ENCODE measurements at places on chromosomes 12 and 14.

GRCh38 chr14:36014236-36014635, 162.3 kb downstream of the PTCSC3 start:
- no peak for DNase-seq

- no peak for DNase-seq
Observed at GRCh38 chr14:92513966-92514843, 624 bp downstream of the RIN3 start.

GRCh38 chr12:111275308-111275707, 93.6 kb downstream of the PHETA1 start:
- no peak for DNase-seq

DNA sequence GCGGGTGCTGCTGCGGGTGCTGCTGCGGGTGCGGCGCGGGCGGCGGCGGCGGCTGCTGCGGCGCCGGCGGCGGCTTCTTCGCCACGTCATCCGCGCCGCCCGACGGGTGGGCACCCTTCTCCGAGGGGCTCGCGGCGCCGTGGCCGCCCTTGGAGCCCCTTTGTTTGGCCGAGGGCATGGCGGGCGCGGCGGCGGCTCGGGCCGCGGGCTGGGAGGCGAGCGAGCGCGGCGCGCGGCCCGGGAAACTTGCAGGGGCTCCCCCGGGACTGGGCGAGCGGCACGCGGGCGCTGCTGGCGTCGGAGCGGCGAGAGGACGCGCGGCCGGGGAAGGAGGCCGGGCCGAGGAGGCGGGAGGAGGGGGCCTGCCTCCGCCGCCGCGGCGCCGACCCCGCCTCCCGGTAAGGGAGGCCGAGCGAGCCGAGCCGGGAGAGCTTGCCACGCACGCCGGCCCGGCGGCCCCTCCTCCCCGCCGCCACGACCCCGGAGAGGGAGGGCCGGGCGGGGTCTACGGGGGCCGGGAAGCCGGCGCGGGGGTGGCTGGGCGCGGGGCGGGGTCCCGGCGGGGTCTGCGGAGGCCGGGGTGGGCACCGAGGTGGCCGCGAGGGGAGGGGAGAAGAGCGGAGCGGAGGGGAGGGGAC, at the start of gene CKAP4:
Gene CKAP4, minus strand, starts transcription at position 347 of the 638 bp plus-strand sequence. Its CDS starts 169 bp downstream, at position 178.
- peak; percentile 52 for DNase-seq

- DNase-seq: peak; percentile 67
Observed at GRCh38 chr14:64294672-64295413, 672 bp upstream of the ESR2 start.

GRCh38 chr12:70663838-70664237, 26.6 kb upstream of the PTPRB start:
- no peak for DNase-seq

GRCh38 chr14:36021030-36021422, 155.5 kb downstream of the PTCSC3 start:
- DNase-seq: no peak

DNA sequence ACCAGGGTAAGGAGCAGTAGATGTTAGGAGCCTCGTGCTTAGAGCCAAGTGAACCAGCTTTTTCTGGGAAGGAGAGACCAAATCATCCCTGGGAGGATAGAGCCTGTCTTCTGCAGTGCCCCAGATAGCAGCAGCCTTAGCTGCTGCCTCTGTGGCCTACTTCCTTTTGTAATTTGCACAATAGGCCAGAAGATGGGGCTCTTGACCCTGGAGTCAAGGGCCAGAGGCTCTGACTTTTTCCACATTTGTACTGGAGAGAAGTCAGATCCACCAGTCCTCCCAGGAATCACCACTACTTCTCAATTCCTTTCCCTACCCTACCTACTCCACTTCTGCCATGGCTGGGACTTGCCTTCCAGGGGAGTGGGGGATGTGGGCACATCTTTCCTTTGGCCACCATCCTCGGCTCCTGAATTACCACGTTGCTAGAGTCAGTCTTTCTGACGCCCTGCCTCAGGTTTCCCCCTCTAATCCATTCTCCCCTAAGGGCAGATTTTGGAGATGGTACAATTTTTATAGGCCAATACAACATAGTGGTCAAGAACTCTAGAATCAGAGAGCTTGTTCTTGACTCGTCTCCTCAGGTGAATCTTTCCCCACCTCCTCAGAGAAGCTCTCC, 3.3 kb upstream of the SLC4A8 start:
- DNase-seq: peak; percentile 70

DNA sequence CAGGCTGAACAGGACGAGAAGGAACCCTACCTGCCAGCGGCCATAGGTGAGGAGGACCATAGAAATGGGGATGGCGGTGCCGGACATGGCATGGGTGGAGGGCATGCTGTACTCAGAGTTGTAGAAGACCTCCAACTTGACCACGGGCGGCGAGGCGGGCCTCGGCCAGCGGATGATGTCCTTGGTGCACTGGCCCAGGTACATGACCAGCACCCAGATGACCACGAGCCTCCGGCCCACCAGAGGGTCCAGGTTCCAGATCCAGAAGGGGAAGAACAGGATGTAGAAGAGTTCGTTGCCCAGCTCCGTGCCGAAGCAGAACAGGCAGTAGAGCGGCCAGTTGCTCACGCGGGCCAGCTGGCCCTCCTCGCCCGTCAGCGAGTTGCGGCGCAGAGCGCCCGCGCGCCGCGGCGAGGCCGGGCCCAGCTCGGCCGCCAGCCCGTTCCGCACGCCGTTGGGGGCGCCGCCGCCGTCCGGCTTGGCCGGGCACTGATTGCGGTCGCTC, 582 bp downstream of the SGPP1 start:
- no peak for DNase-seq

GRCh38 chr12:10363658-10363913, 26.3 kb downstream of the KLRK1 start:
- DNase-seq: no peak

GRCh38 chr14:75675265-75675960, 14.4 kb downstream of the TTLL5 start:
- DNase-seq: no peak

- no peak for DNase-seq
Observed at GRCh38 chr12:111207761-111208160, 161.1 kb downstream of the PHETA1 start.

Data from NCI-H460 (cell line).